Stimulated activated CD4-positive, alpha-beta T cell treated with anti-CD3 and anti-CD28 coated beads, Interleukin-1b, Interleukin-23, amount 100 ng/mL, for 1 hour (primary cell): ENCODE measurements at places on chromosomes 12 and 14.

GRCh38 chr14:79363291-79363690 lies 848.0 kb downstream of the DIO2 start:
- DNase-seq = no peak

GRCh38 chr12:129423041-129423580 lies 480.7 kb downstream of the TMEM132D start:
- no peak for DNase-seq

GRCh38 chr14:100279563-100279962 lies 26.7 kb downstream of the SLC25A29 start:
- DNase-seq = no peak

GRCh38 chr12:132106921-132107320 lies 37.2 kb downstream of the DDX51 start:
- no peak for DNase-seq

DNA sequence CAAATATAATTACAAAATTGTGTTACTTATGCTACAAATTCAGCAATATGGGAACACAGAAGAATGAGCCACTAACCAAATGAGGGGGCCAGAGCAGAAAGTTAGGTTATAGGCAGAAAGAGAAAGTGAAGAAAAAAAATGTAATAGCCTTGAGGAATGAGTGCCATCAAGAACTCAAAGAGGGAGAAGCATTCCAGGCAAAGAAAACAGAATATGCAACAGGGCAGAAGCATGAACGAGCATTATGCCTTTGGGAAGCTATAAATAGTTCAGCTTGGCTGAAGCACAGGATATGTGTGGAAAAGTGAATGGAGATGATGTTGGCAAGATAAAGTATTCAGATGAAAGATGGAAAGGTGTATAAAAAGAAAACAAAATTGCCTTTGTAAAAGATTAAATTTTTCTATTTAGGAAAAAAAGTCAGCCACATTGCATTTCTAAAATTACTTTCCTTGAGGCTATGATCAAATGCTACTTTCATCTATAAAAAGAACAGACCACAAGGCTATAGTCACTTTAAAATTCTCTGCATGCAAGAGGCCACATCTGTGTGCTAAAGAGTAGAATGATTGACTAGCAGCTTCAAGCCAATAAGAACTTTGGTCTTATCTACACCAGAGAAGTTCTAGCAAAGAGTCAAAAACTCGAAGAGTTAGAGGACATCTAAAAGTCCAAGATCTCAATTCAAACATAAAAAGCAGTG lies 193.6 kb upstream of the GARIN6 start:
- no peak for DNase-seq

GRCh38 chr12:128818065-128819022 lies 5.4 kb downstream of the SLC15A4 start:
- DNase-seq = no peak

GRCh38 chr14:99026471-99026870 lies 245.5 kb downstream of the BCL11B start:
- DNase-seq = no peak

DNA sequence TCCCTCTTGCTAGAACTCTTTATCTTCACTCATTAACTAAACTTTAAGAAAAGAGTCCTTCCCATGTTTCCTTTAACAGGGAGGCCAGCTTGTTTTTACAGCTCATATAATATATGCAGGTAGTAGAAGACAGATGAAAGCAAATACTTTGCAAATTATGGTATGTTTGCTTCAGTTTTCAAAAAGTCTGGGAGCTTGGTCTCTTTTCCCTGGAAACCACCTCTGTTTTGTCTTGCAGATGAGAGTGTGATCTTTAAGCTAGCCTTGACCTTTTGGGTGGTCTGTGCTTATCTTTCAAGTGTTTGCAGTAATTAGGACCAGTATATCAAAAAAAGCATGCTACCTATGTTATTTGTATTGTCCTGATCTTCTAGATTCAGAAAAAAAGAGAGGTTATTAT lies 62.7 kb downstream of the ERC1 start:
- DNase-seq = no peak

DNA sequence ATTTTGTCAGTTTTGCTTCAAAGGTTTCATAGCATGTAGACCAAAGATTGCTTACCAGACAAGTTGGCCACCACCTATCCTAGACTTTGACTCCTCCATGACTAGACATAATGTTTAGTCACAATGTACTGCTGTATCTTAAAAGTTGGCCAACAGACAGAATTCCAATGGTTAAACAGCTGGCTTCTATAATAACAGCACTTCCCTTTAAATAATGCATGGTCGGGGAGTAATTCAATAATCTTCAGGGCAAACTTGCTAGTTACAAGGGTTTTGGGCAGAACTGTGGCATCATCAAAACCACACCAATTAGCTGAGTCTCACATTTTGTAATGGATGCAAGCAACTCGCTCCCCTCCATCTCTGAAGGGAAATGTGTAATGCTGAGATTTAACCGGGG lies 56.9 kb downstream of the IGF1 start:
- no peak for DNase-seq

- no peak for DNase-seq
Observed at GRCh38 chr12:31007636-31008175, 66.0 kb upstream of the DDX11 start.

DNA sequence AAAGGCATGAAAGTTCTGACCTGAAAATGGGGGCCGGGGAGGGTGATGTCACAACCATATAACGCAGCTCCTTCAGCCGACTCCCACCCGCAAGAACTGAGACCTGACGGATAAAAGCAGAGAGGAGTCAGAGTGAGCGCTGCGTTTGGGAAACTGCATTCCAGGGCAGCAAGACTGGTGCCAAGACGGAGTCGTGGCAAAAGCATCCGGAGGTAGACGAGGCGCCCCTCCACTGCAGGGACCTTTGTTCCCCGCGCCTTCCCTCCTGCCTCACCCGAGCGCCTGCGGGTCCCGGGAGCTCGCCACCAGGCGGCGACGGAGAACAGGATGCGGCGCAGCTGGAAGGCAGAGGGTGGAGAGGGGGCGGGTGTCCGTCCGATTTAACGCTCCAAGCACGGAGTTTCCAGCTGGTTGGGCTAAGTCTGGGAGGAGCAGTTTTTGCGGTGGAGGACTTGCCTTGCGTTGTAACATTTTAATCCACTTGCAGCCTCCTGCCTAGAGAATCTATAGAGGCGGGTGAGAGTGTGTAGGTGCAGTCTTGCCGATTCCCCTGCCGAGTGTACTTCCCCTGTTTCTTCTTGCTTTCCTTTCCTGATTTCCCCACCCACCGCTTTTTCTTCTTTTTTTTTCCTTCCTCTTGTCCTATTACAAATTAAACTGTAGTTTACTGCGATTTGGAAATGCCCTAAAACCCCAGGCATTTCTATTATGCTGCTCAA lies 1.2 kb upstream of the CPNE8 start:
- peak; percentile 40 for DNase-seq

DNA sequence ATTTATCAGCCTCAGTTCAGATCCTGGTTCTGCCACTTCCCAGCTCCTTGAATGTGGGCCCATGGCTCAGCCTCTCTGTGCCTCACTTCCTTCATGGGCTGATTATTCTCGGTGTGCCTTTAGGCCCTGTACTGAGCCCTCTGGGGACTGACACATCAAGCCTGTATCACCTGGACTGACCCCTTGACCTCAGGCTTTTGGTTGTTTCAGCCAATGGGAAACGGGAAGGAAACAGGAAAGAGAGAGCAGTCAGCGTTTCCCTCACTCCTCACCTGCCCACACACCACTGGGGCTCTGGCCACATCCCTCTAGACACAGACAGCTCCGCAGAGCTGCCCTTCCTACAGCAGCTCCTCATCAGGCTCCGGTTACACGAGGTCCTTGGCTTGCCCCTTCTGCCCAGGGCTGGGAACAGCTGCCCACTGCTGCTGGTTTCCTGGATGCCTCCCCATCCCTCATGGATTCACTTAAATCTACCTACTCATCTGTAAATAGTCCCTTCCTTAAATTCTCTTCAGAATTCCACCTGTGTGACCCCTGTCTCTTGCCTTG lies 37.0 kb upstream of the ITPR2 start:
- DNase-seq = no peak

GRCh38 chr12:122944605-122945592 lies 21.4 kb downstream of the ABCB9 start:
- DNase-seq = no peak

GRCh38 chr14:91158091-91158790 lies 44.4 kb downstream of the DGLUCY start:
- no peak for DNase-seq

- no peak for DNase-seq
Observed at GRCh38 chr12:130880411-130880885, 8.6 kb downstream of the RAN start.

GRCh38 chr12:49055978-49056754 lies 4.4 kb downstream of the KMT2D start:
- no peak for DNase-seq

DNA sequence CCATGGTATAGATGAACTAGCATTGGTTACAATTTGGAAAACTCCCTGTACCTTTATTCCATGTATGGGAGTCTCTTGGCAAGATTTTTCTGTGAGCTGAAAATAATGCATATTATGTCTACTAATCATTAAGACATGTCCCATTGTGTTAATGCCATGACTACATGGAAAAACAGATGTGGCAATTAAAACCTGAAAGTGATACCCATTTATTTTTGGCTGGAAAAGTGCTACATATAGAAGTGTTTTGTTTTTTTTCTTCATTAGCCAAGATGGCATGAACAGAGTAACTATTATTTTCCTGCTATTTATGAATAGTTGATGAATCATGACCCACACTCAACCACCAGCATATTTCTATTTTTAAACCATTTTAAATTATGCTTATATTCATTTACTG lies 58.2 kb downstream of the ALG10B start:
- no peak for DNase-seq

GRCh38 chr12:53338017-53338416 lies 1.9 kb upstream of the SP7 start:
- DNase-seq = no peak

GRCh38 chr12:111251787-111252186 lies 117.1 kb downstream of the PHETA1 start:
- no peak for DNase-seq

GRCh38 chr12:84507956-84508850 lies 404.4 kb downstream of the SLC6A15 start:
- DNase-seq = no peak

GRCh38 chr14:91300283-91300895 lies 55.9 kb upstream of the GPR68 start:
- DNase-seq = no peak

- no peak for DNase-seq
Observed at GRCh38 chr12:56541631-56542030, 20.0 kb downstream of the RBMS2 start.

GRCh38 chr12:93335603-93336162 lies 42.0 kb upstream of the NUDT4 start:
- DNase-seq = no peak

GRCh38 chr12:46266869-46267574 lies 1.8 kb downstream of the SLC38A1 start:
- no peak for DNase-seq

DNA sequence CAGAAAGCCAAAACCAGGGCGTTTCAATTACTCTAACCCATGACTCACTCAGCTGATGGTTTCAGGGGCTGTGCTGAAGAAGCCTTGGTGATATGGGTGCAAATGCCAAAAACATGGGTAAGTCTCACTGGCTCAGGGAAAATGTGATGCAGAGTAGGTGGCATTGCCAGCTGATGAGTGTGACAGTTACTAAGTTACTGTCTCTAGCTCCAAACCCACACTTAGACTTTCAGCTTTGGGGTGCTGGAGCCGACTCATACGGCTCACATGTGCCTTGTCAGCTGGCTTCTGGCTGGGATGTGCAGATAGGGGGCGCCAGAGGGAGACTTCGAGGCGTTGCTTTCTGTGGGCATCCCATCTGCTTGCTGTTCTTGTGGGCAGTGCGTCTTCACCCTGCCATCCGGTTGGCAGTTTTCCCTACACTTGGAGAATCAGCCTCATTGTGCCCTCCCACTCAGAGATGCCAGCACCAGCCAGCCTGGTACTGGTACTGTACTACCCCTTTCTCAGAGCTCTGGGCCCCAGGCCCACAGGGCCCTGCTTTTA lies 11.1 kb upstream of the KRT7 start:
- DNase-seq = peak; percentile 43

- DNase-seq = no peak
Observed at GRCh38 chr12:34249271-34249670, 227.0 kb downstream of the ALG10 start.

GRCh38 chr12:68422956-68423574 lies 90.9 kb upstream of the MDM1 start:
- DNase-seq = no peak

DNA sequence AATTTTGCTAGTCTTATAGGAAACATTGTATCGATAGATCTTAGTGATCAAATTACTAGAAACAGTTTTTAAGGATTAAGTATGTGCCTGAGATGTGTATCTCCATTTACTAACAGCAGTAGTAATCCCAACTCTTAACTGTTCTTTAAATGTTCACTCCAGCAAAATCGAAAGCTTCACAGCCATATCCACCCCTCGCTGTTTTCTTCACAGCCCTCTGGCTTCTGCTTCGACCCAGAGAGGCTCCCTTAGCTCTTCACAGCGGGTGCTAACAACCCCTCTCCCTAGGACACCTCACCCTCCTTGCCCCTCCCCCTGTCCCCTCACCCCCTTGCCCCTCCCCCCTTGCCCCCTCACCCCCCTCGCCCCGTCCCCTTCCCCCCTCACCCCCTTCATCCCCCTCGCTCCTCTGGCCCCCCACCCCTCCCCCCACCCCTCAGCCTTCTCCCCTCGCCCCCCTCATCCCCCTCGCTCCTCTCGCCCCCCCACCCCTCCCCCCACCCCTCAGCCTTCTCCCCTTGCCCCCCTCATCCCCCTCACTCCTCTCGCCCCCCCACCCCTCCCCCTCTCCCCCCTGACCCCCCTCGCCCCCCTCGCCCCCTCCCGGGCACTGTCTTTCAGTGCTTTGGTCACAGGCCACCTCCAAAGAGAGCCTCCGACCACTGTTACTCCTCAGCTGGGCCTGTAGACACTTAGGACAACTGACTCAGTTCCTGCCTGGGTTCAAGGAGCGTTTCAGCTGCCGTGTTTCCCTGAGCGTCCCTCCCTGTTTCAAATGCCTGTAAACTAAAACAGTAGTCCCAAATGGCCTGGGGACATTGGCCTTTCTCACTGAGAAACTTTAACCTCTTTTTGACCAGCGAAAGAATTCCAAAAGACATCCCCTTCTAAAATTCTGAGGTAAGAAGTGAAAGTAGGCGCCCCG lies 46.0 kb upstream of the DYNC1H1 start:
- no peak for DNase-seq

DNA sequence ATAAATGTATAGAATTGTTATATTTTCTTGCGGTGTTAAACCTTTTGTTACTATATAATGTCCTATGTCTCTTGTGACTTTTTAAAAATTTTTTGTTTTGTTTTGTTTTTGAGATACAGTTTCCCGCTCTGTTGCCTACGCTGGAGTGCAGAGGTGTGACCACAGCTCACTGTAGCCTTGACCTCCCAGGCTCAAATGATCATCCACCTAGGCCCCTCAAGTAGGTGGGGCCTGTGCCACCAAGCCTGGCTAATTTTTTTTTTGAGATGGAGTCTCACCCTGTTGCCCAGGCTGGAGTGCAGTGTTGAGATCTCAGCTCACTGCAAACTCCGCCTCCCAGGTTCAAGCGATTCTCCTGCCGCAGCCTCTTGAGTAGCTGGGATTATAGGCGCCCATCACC lies 26.5 kb upstream of the RCOR1 start:
- no peak for DNase-seq

DNA sequence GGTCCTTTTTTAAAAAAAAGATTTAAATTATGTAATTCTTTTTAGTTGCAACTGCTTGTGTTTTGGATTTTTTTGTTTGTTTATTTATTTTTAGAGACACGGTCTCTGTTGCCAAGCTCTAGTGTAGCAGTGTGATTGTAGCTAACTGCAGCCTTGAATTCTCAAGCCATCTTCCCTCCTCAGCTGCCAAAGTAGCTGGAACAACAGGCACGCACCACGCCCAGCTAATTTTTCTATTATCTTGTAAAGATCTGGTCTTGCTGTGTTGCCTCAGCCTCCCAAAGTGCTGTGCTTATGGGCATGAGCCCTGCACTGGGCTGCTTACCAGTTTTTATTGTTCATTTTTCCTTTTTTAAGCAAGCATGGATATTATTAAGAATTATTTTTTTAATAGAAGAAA lies 10.6 kb upstream of the ART4 start:
- no peak for DNase-seq
